AG04449 (cell line): ENCODE measurements at places on chromosomes 6 and 20.

DNA sequence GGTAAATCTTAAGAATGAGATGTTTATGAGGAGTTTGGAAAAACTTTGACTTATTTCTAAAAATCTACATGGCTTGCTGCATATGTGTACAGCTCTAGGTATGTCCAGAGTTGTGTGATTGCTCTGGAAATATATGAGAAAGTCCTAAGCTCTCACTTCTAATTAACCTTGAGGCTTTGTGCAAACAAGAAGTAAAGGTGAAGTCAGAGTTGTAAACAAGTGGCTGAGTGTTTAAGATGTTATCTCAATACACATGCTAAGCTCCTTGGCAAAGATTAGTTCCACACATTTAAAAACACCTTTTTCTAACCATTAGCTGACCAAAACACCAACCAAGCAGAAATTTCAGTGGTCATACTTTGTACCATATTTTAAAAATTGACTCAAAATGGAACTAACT, 684.2 kb downstream of the HTR1B start:
- no peak for DNase-seq

DNA sequence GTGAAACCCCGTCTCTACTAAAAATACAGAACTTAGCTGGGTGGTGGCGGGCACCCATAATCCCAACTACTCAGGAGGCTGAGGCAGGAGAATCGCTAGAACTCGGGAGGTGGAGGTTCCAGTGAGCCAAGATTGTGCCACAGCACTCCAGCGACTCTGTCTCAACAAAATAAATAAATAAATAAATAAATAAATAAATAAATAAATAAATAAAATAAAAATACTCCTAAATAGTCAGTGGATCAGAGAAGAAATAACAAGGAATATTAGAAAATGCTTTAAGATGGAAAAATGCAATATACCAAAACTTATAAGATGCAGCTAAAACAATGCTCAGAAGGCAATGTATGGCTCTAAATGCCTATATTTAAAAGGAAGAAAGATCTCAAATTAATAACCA, 39.0 kb upstream of the SASH1 start:
- no peak for DNase-seq

DNA sequence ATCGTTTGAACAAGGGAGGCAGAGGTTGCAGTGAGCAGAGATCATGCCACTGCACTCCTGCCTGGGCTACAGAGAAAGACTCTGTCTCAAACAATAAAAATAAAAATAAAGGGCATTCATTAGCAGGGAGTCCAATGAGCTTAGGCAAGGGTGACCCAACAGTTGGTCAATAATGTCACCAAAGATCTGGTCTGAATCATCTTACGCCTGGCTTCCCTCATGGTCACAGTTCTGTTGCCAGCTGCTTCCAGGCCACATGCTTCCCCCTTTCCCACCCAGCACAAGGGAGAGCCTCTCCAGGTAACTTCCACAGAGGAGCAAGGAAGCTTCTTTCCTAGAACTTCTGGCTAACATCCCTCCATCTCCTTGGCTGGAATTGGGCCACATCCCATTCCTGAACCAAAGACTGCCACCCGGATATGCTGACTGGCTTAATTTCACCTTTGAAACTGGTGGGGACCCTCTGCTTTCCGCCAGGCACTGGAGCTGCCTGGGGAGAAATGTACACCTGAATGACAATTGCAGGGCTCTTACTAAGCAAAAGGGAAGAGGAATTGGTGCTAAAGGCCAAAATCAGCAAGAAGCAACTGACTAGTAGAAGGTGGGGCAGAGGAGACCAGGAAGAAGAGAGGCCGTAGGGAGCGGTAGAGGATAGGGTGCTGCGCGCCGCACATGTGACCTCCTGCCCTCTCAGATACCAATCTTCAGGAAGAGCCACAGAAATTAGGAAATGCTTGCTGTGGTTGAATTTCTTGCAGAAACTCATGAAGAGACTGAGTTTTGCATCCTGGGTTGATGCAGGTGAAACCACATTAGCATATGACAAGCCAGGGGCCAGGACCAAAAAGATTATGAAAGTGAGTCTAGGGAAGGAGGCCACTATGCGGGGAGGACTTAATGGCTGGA, 8.3 kb upstream of the SCML4 start:
- DNase-seq = no peak

- DNase-seq = no peak
Observed at GRCh38 chr6:158686791-158687381, 37.0 kb downstream of the SYTL3 start.

GRCh38 chr6:111600588-111601445, 4.9 kb downstream of the TRAF3IP2 start:
- no peak for DNase-seq

DNA sequence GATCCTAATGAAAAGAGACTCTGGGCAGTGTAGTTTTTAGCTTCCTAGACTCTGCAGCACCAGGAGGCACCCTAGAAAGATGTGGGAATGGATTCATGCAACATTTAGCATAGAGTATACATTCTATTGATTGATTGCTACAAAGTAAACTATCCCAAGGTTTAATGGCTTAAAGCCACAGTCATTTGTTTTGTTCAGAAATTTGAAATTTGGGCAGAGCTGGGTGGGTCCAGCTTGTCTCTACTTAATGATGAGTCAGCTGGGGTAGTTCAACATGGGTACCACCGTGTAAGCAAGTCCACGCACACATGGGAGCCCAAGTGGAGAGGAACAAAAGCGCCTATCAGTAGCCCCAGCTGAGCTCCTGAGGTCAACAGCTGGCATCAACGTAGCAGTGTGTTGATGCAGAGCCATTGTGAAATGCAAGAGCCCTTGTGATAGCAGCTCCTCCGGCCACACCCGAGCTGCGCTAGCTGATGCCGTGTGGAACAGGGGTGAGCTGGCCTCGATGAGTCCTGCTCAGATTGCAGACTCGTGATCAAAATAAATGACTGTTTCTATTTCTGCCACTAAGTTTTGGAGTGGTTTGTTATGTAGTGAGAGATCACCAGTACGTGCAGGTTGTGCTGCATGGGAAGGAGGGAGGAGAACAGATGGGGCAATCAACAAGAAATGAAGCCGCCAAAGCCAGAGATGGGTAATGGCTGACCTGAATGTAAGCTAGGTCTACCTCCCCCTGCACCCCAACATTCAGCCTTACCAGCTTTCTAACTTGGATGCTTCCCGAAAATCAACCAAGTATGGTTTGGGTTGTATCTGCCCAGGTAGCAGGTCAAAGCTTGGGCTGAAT, 45.7 kb upstream of the TRAF3IP2 start:
- DNase-seq = no peak

DNA sequence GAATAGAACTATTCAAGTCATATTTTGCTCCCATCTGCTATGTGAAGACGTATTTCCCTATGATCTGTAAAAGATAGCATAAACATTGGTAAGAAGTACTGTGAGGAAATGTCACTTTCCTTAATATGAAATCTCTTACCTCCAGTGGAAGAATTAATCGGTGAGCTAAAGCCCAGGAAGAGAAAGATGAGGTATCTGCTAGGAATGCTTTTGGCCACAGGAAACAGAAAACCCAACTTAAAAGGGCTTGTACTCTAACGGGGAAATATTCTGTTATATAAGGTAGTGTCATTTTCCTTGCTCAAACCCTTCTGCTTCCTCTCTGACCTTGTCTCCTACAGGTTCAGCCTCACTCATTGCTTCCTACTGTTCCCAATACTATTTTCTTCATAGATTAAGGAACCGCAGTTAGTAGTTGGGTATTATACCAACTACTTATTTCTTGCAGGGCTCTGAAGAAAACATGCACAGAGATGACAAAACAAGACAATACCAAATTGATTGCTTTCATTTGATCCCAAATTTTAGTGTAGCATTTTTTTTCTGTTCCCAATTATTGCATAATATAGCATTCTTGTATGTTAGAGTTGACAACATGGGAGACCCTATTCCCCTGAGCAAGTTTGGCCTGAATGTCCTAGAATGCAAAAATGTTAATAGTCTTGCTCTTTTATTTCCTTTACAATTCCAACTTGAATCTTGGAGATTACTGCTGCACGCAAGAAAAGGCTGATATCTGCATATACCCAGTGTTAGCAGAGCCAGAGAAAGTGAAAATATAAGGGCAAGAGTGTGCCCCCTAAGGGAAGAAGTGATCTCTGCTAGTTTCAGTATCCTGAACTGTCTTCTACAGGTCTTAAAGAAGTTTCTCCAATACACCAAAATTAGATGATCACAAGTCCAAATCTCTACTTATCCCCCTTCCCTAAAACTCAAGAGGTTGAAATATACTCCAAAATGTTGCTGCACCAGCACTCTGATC, 65.3 kb downstream of the AFG1L start:
- DNase-seq = peak; percentile 19

DNA sequence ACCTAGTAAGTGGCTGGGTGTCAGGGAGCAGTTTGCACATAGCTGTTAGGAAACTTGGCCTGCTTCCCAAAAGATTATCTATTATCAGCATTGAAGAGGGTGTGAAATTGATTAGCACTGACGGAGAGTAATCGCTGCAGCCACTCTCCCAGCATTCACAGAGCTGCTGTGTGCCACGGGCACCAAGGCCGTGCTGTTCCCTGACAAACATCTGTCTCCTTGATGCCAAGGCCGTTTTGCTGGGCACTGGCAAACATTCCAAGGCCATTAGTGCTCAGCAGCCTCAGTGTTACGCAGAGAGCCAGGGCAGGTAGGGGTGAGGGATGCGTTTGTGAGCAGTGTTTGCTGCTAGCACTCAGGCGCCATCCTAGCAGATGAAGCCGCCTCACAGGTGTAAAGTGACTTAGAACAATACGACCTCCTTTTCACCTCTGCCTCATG, 57.7 kb upstream of the VSTM2L start:
- no peak for DNase-seq

DNA sequence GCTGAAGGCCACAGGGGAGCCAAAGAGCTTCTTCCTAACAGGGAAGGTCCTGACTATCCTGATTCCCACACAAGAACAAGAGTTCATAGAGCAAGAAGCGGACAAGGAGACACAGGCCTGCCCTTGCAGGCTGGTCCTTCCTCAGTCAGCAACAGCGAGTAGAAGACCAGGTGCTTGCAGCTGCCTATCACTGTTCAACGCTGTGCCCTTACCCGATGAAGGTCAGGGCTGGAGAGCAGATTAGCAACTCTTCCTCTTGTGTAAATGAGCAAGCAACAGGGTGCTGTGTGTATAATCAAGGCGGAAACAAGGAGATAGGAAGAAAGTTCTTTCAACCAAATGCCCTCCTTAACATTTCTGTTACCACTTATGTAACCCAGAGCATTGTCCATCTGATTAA, 115.3 kb upstream of the SPACA1 start:
- no peak for DNase-seq

- DNase-seq = no peak
Observed at GRCh38 chr6:87199787-87200186, 44.4 kb downstream of the ZNF292 start.

DNA sequence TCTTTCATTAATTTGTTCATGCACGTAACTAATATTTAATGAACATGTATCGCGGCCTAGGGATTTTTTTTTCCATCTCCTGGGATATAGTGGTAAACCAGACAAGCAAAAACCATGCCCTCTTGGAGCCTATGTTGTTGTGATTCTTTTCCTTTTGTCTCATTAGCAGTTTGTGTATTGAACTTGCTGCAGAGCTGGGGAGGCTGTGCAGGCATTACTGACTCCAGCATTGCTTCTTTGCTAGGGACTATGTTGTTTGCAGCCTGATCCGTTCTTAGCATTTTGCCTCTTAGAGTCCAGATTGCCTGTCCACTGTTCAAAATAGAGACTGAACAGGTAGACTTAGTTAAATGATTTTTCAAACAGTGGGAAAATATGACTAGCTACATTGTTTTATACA, 9.7 kb downstream of the SCAF8 start:
- no peak for DNase-seq

GRCh38 chr20:4989570-4989969, 11.7 kb downstream of the SLC23A2 start:
- DNase-seq = no peak

GRCh38 chr6:38527371-38527770, 112.4 kb downstream of the BTBD9 start:
- no peak for DNase-seq

DNA sequence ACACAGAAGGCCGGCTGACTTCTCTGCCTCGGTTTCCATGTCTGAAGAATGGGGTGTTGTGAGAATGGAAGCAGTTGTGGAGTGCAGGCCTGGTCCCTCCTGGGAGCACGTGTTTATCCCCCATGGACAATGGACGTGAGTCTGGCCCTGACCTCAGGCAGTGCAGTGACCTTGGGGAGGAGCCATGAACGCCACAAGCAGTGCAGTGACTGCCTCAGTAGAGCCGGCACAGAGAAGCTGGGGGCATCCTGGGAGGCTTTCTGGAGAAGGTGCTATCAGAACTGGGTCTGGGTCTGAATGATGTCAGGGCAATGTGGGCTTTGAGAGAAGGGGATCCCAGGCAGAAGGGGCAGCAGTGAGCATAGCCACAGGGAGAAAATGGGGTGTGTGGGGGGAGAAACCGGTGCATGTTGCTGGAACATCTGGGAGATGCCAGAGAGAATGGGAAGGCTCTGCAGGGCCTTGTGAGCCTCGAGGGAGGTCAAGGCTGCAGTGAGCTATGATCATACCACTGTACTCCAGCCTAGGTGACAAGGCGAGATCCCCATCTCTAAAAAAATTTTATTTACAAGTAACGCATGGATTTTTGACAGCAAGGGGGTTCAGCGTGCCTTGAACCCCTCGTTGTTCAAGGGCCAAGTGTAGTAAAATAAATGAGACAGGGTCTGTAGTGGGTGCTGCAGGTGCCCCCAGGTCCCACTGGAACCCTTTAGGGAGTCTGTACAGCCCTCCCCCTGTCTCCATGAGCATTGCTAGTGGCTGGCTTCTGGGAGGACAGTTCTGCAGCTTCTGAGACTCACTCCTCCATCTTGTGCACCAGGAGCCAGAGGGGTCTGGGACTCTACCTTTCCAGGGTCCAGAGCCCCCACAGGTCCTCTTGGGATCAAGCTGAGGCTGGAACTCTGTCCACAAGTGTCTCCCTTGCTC, 27.0 kb upstream of the ZBP1 start:
- DNase-seq = no peak

DNA sequence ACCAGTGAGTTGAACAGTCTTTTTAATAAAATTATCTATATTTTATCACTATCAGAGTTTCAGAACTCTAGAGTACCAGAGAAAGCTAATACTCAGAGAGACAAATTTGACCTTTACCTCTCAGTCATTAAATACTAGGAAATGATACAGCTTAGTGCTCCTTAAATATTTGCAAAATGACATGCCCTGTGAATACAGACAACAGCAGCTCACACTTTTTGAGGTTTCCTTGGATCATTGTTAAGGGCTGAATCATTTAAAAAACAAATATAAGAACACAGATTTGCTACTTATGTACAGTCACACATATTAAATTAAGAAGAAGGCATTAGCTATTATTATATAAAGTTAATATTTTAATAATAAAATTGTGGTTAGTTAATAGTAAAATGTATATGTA, 1158.7 kb upstream of the EYS start:
- DNase-seq = no peak

GRCh38 chr20:50893620-50894019, 37.6 kb downstream of the ADNP start:
- no peak for DNase-seq
